ENCODE measurements at places on chromosomes 12 and 14.

DNA sequence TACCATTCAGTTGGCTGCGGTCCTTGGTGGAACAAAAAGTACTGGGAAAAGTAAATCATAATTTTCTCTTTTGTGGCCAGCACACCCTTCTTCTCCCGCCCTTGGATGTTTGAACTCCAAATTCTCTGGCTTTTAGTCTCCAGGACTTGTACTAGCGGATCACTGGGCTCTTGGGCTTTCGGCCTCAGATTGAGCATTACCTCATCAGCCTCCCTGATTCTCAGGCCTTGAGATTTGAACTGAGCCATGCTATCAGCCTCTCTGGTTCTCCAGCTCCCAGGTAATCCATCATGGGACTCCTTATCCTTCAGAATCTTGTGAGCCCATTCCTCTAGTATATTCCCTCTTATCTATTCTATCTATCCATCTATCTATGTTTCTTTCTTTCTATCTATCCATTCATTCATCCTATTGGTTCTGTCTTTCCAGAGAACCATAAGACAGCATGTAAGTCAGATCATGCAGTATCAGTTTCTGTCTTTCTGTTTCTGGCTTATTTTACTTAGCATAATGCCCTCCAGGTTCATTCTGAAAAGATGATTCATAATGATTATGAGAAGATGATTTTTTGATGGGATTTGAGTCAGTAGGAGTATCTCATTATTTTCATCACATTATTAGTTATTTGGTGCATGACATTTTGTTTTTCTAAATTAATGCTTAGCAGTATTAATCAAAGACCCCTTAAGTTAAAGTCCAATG is 814.9 kb downstream of the LRFN5 start:
- DNase-seq = no peak

- DNase-seq = no peak
These were observed 13.5 kb downstream of the AMN1 start for GRCh38 chr12:31715283-31715825.

DNA sequence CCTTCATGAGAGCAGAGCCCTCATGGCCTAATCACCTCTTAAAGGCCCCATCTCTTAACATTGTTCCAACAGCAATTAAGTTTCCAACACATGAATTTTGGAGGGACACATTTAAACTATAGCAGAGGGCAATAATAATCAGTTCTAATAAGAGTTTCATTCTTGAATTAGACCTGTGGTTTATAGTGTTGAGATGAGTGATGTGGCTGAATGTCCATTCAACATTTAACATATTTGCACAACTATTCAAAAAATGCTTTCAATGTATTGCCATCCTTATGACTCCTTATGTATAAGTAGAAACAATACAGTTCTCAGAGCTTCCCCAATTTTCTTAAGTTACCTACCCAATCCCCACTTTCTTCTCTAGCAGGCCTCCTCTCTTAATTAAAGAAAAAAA is 21.5 kb downstream of the KLHL28 start:
- no peak for DNase-seq

DNA sequence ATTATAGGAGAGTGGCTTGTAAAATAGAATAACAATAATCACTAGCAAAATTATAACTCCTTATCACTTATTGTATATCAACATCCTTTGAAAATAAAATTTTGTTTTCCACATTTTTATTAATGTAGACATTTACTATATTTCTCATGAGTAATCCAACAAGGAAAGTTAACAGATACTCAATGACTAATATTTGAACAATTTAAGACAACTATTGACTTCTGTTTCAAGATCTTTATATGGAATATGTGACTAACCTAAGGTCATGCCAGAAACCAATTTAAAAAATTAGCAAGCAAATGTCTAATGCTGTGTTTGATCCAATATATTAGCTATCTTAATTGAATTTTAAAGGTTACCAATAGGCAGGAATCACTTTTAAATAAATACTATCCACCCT is 638.5 kb upstream of the FLRT2 start:
- no peak for DNase-seq

GRCh38 chr14:96307434-96307833 is 51.4 kb downstream of the BDKRB1 start:
- DNase-seq = no peak

GRCh38 chr12:123163227-123163626 is 12.3 kb upstream of the PITPNM2 start:
- DNase-seq = no peak

- DNase-seq = no peak
These were observed 22.1 kb downstream of the OR10P1 start for GRCh38 chr12:55658635-55659391.

- no peak for DNase-seq
These were observed 59.9 kb downstream of the CCDC92 start for GRCh38 chr12:123912415-123913380.

GRCh38 chr12:125064492-125064891 is 743 bp upstream of the AACS start:
- no peak for DNase-seq

Data from NCI-H524 treated with DMSO at 0.1 percent for 48 hours (cell line).